ENCODE measurements at places on chromosomes 3 and 15.
A peak's percentile ranks its signal among the peaks of the same experiment; 100 is the strongest.

DNA sequence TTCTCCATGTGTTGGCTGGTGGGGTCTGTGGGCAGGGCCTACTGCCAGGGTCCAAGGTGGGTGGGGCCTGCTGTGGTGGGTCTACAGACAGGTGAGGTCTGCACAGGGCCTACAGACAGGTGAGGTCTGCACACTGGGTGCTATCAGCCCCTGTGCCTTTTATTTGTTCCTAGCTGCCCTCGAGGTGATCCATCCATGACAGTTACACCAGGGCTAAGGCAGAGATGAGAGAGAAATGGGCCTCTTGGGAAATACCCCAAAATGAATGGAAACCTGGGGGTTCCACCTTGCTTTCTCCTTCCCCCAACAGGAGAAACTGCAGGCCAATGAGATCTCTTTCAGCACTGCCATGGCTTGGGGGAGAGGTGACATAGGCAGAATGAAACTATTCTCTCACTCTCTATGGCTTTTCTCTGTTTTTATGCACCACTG, 36.4 kb downstream of the CFAP100 start:
- DNase-seq = no peak

GRCh38 chr3:134446800-134447199, 39.0 kb downstream of the ANAPC13 start:
- DNase-seq = no peak

DNA sequence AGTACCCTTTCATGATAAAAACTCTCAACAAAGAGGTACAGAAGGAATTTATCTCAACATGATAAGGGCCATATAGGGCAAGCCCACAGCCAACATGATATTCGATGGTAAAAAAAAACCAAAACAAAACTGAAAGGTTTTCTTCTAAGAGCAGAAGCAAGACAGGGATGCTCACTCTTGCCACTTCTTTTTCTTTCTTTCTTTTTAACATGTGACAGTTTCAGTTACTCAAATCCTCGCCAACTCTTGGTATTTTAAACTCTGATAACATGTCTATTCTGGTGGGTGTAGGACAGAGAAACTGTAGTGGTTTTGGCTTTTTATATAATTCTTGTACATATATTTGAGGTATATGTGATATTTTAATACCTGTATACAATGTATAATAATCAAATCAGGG, 74.0 kb upstream of the NMNAT3 start:
- no peak for DNase-seq

GRCh38 chr15:58182460-58183163, 44.4 kb downstream of the AQP9 start:
- peak; percentile 5 for DNase-seq

DNA sequence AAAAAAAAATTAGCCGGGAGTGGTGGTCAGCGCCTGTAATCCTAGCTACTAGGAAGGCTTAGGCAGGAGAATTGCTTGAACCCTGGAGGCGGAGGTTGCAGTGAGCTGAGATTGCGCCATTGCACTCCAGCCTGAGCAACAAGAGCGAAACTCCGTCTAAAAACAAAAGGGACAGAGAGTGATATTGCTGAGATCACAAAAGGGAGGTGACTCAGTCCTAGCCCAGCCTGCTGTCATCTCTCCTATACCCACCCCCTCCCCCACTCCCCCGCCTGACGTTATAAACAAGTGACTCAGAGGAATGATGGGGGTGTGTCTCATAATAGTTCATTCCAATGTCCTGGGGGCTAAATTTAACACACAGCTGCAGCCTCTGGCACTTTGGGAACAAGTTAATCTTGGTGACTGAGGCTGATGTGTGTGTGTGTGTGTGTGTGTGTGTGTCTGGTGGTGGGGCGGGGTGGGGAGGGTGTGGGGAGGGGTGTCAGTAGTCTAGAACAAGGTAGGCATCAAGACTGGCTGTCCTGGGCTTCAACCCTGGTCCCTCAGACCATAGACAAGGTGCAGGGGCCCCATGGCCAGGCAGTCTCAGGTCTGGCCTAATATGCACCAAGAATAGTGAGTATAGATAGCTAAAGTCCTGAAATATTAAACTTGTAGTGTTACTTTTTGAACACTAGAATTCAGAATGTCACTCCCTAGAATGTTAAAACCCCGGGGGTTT, 1.3 kb upstream of the KLHL40 start:
- peak; percentile 84 for DNase-seq

GRCh38 chr15:77384086-77384485, 35.8 kb downstream of the PEAK1 start:
- no peak for DNase-seq

DNA sequence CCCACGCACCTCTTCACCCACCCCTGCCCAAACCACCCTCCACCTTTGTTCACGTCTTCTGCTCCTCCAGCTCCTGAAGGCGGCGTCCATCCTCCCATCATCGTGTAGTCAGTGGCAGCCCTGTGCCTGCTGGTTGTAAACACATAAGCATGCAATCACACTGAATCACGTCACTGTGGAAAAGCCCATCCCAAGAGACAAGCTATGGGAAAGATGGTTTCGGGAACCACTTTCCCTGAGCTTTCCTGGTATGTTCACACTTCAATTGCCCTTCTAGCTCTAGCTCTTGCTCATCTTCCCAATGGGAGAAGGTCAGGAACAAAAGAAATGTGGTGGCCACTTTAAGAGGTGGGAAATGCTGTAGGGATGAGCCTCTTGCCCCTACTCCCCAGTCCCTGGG, 14.4 kb upstream of the GOLGA8J start:
- DNase-seq = no peak

GRCh38 chr3:116614795-116615362, 94.7 kb upstream of the TUSC7 start:
- no peak for DNase-seq
